ENCODE measurements at places on chromosomes 7 and 10.

DNA sequence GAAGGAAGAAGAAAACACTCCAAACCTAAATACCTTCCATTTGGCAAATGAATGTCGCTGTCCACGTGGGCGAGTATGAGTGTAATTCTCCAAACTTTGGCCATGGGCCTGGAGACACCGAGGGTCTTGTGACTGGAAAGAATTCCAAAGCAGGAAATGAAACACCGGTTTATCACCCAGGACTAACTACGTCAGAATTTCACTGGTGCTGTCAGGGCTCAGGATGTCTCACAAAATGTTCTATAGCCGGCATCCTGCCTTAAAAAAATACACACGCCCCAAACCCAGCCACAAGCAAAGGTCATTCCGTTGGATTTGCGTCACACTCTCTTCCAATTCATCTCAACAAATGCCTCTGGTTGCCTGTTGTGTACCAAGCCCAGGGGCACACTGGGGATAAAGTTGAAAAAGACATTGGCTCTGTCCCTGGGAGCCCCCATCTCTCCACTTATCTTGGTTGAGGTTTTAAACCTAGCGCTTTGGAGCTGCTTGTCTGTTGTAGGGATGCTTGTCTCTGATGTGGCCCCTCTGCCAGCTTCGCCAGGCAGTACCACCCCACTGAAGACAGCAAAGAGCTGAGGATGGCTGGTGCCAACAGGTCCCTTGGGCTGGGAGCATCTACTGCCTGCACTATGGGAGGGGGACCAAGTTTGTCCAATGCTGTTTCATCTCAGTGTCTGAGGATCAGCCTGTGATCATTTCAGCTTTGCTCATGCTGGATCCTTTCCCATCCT, 31.2 kb downstream of the GSTO2 start:
- DNase-seq, result no peak

GRCh38 chr10:17273403-17273802, 45.4 kb downstream of the VIM start:
- no peak for DNase-seq

DNA sequence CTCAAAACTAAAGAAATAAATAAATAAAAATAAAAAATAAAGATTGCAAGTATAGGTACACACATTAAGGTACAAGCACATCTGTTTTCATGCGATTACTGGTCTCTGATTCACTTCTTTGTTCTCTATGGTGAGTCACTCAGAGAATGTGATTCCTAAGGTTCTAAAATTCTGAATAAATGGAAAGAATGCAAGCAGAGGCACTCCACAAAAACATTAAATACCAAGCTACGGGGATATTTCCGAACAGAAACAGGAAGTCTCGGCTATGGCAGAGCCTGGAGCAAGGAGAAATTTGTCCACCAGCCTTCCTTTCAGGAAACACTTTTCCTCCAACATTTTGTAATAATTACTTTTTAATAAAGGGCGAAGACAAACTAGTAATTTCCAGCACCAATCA, 1.4 kb downstream of the VOPP1 start:
- DNase-seq, result no peak

- DNase-seq, result peak; percentile 66
These were observed 77.3 kb downstream of the CDC14C start for GRCh38 chr7:49001610-49002033.

DNA sequence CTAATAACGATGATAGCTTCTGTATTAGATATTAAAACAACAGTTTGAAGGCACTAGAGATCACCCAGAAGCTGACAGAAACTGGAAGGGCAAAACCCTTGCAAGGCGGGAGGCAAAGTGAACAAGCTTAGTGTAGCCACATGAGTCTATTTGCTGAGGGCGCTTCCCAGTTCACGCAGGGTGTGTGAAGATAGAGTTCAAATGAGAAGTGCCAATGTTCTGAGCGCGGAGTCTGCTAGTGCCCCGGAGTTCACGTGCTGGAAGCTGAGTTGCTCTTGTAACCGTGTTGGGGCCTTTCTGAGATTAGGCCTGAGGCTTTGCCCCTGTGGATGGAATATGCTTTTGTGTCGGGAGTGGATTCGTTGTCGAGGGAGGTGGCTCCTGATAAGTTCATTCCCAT, 16.6 kb upstream of the GTPBP4 start:
- DNase-seq, result no peak

DNA sequence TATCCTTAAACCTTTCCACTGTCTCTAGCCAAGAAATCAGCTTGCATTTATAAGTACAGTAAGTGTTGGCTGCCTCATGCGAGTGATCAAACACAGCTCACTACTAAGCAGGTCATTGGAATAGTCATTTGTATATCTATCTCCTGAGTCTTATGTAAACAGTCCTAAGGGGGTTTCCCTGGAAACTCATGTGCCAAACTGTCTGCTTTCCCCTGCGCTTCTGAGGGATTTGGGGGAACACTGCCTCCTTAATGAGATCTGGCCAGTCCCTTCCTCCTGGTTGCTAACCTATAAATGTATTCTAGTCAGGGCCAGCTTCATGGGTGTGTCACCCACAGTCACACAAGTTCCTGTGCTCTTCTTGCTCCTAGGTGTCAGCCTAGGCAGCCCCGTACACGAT, 133.1 kb downstream of the CD36 start:
- no peak for DNase-seq

DNA sequence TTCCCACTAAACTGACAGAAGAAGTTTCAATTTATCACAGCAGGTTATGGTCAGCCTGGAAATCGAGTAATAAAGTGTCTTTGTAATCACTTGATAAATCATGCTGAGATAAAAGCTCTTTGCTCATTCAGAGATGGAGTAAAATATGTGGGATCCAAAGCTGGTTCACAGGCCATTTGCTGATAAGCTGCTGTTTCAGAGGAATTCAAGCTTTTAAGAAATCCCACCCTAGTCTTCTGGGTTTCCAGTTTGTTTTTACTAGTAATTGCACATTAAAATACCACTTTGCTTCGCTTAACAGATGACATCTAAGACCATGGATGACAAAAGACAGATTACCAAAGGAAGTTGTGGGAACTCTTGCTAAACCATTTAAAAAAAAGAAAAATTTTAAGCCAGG, 37.4 kb upstream of the CDK6 start:
- no peak for DNase-seq

DNA sequence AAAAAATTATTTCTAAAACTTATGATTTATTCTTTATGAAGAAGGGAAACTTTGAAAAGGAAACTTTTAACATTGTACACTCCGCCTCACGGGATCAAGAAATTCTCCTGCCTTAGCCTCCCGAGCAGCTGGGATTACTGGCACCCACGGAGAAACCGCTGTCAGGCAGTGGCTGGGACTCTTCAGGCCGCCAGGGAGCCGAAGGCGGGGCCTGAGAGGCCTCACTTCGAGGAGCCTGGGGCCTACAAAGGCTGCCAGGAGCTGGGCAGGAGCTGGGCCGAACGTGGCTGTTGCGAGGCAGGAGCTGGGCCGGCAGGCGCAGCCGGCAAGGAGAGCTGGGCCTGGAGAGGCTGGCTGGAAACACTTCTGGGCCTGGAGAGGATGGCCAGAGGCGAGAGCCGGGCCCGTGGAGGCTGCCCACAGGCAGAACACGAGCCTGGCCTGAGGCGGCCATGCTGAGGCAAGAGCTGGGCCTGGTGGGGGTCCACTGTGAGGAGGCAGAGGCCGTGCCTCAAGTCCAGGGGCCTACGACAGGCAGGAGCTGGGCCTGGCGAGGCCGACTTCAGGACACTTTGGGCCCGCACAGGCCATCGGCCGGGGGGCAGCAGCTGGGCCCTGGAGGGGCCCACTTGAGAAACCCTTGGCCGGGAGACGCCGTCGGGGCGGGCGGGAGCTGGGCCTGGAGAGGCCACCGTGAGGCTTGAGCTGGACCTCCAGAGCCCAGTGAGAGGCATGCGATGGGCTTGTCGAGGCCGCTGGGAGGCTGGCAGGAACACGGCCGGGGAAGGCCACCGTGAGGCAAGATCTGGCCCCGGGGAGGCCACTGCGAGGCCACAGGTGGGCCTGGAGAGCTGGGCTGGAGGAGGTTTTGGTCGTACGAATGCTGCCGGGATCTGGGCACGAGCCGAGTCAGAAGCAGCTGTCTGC, 23.7 kb downstream of the MDH2 start:
- DNase-seq, result no peak

DNA sequence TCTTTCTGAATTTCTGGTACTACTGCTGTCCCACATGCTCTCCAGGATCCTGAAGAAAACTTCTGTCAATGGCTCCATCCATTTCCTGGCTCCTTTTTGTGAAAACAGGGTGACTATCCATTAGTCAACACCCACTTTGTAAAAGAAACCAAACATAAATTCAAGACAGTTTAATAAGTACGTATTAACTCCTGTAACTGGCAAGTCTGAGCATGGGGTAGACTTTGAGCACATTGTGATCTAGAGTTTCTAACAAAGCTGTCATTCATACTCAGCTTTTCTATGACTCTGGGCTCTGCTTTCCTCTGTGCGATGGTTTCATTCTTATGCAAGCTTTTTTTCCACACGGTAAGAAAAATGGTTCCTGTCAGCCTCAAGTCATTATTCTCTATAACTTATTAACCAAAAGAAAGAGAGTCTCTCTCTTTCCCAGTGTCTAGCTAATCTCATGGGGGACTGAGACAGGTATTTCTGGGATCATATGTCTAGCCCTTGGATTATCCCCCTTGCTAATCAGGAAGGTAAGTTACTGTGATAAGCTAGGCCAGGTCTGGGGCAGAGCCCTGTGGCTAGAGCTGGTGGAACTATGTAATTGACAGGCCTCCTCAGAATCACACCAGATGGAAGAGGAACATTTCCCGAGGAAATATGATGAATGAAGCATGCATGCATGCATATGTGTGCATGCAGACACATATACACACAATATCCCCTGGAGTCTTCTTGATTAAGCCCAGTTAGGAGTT, 98.5 kb downstream of the GNAI1 start:
- no peak for DNase-seq

GRCh38 chr7:151693140-151693539, 173.4 kb upstream of the RHEB start:
- no peak for DNase-seq

GRCh38 chr7:100219271-100219737, 445 bp upstream of the PVRIG start:
- DNase-seq, result no peak

- no peak for DNase-seq
These were observed 498 bp upstream of the C10orf53 start for GRCh38 chr10:49678827-49679479.

GRCh38 chr10:103822107-103822716, 33.2 kb downstream of the SH3PXD2A start:
- DNase-seq, result no peak

DNA sequence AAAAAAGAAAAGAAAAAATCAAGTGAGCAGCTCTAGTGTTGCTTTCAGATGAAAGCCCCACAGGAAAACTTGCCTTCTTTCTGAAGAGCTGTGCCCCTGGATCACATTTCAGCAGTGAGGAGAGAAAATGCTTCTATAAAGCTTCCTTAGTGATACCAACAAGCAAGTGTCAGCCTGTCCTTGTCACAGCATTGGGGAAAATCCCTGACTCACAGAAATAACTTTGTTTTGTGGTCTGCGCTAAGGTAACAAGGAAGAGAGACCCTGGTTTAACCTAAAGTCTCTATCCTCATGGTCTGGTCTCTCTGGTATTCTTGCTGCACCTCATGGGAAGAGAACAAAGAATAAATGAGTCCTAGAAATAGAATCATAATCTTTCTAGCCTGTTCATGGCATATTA, 885.2 kb upstream of the SORCS1 start:
- DNase-seq, result no peak

GRCh38 chr10:71080381-71081228, 131.8 kb upstream of the UNC5B start:
- DNase-seq, result no peak

DNA sequence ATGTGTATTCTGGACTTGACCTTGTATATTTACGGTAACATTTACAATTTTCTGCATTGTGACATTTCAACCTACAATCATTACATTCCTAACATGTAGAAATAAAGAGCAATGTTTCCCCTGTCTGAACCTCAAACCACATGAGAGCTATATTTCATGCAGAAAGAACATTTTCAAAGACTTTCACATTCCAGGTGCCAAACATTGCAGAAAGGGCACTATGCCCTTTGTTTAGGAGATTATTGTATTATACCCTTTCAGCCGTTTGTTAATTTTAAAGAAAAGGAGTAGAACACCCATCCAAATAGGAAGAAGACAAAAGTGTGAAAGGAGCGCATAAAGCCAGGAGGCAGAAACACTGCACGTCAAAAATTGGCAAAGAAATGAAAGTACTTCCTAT, 260.4 kb downstream of the RELN start:
- no peak for DNase-seq

All from iPS-NIHi11 (cell line).